ENCODE measurements at places on chromosomes 1 and 21.

DNA sequence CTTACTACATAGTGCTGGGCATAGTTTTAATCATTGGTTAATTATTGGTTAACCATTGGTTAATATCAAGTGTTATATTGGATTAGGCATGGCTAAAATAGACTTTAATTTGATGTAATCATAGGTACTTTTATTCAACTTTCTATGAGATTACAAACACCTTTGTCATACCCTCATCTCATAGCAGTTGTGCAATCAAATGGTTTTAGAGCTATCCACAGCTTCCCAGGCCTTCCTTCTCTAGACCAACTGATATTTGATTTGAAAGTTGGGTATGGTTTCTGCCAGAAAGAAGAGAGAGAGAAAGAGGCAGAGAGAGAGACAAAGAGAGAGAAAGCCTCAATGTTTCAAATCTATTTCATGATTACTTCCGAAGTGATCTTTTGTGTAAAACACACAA, 9.6 kb upstream of the RGS1 start:
- DNase-seq = no peak

DNA sequence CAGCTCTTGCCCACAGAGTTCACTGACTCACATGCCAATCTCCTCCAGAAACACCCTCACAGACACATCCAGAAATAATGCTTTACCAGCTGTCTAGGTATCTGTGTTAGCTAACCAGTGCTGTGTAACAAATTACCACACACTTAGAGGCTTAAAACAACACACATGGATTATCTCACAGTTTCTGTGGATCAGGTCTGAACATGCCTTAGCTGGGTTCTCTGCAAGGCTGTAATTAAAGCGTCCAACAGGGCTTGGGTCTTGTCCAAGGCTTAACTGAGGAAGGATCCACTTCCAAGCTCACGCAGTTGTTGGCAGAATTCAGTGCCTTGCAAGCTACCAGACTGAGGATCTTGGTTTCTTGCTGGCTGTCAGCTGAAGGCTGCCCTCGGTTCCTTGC, 92.5 kb upstream of the RGS4 start:
- no peak for DNase-seq

DNA sequence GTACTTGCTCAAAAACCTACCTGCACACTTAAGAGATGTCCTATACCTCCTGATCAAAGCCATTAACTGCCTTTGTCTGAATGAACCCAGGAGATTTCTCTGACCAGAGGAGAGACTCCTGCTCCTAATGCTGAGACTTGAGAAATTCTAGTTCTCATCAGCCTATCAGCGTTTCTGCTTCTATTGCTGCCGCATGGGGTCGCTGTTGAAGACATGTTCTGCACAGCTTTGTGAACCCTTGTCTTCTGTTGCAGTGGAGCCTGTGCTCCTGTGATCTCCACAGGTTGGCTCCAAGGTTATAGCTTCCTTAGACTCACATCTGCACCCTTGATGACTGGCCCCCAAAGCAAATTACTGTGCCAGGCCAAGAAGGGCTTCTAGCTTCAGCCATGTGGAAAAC, 40.2 kb downstream of the EDN2 start:
- no peak for DNase-seq

DNA sequence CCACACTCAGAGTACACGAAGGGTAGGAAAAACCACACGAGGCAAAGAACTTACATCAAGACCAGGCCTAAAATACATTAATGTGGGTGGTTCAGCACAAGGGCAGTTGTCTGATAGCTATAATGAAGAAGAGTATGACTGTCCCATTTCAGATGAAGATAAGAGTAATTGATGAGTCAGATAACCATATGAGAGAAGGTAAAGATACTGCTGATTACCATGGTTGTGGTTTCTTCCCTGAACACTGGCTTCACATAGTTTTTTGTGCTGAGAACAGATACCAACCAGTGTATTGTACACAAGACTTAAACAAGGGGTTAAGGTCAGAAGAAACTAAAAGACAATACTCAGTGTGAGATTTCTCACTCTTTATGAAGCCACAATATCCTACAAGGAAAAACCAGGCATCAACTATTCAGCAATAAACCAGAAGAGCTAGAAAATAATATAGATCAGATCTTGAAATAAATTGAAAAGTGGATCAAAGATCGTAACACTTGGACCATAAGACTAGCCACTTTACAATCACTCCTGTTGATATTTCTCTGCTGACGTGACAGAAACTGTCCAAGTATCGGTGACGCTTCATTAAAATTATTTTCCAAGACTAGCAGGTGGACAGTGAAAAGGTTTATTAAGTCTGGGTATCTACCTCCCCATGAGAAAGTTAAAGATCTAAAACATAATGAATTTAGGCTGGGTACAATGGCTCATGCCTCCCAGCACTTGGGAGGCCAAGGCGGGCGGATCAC, 28.6 kb downstream of the PUM1 start:
- DNase-seq = no peak

DNA sequence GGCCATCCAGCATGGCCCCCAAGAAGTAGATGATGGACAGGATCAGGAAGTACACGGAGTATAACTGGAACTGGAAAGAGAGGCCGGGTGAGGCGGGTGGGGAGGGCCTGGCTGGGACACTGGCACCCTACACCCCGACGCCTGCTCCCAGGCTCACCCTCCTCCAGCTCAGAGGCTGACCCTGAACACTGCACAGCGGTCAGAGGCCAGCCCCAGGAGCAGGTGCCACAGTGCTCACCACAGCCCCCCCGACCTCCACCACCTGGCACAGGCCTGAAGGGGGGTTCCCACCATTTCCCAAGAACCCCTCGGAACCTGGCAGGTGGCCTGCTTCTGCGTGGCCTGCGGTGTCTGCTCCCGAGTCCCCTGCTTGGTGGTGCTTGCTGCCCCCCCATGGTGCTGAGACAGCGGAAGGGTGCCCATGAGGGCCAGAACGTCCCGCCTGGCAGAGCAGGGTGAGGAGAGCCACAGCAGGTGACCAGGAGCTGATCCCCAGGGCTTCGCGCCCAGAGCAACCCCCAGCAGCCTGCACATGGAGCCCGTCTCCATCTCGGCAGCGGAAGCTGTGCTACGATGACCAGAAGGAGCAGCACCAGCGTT, 26.1 kb downstream of the SLC19A1 start:
- DNase-seq = no peak

DNA sequence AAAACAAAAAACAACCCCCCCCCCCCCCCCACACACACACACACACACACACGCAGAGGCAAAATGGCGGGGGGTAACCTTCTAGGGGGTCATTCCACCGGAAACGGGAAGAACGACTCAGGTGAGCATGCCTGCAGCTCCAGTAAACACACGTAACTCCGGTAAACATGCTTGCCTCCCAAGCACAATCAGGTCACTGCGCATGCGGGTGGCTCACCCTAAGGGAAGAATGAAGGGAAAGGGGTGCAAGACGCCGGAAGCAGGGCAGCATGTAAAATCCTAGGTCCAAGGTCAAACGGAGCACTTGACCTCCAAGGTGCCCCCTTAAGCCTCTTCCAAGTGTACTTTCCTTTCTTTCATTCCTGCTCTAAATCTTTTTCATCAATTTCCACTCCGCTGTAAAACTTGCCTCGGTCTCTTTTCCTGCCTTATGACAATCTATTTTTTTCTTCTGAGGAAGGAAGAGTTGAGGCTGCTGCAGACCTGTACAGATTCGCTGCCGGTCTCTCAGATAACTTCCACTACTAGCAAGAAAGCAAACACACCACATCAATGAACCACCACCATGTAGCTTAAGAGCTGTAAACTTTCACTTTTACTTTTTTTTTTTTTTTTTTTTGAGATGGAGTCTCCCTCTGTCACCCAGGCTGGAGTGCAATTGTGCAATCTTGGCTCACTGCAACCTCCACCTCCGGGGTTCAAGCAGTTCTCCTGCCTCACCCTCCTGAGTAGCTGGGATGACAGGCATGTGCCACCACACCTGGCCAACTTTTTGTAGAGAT, 21.0 kb upstream of the CBR3 start:
- DNase-seq = peak; percentile 44

GRCh38 chr1:109821831-109822745, 58.4 kb upstream of the EPS8L3 start:
- peak; percentile 99 for DNase-seq

DNA sequence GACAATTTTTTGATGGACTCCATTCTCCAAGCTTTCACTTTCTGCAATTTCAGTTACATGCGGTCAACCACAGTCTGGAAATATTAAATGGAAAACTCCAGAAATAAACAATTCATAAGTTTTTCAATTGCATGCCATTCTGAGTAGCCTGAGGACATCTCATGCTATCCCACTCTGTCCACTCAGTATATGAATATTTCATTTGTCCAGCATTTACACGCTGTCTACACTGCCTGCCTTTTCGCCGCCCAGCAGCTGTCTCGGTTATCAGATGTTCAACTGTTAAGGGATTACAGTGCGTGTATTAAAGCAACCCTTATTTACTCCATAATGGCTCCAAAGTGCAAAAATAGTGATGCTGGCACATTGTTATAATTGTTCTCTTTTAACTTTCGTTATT, 116.3 kb downstream of the ADSS2 start:
- DNase-seq = no peak

GRCh38 chr1:56461158-56462127, 117.9 kb downstream of the PLPP3 start:
- no peak for DNase-seq

- no peak for DNase-seq
Observed at GRCh38 chr1:52159033-52159789, 17.3 kb downstream of the ZFYVE9 start.

DNA sequence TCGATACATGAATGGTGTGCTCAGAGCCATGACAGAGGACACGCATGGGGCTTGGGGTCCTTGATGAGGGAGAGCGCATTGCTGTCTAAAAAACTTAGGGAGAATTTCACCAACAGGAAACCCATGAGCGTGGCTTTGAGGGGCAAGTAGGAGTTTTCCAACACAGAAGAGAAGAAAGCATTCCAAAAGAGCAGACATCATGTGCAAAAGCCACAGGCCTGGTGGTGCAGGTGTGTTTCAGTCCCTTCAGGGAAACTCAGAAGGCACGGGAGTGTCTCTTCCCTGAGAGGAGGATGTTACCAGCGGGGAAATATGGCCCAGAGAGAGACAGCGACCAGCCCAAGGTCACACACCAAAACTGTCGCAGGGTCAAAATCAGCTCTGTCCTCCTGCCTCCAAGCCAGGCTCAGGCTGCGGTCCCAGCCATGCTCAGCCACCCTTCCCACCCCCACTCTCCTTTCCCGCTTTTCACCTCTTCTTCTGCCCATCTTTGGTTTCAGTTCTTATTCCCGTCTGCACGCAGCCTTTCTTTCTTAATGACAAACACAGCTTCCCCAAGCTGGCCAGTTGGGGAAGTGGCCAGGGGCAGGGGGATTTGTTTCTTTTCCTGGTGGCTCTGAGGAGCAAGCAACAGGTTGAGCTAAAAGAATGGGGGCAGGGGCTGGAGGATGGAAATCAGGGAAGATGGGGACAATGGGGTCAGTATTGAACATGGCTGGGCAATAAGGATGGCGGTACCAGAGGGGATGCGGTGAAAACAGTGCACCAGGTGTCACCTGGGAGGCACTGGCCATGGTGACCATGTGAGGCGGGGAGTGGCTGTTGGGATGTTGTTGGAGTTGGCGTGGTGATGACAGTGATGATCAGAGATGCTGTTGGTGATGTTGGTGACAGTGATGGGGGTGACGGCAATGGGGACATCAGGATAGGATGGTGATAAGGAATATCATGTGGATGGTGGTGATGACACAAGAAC, 10.3 kb downstream of the LAPTM5 start:
- peak; percentile 79 for DNase-seq

DNA sequence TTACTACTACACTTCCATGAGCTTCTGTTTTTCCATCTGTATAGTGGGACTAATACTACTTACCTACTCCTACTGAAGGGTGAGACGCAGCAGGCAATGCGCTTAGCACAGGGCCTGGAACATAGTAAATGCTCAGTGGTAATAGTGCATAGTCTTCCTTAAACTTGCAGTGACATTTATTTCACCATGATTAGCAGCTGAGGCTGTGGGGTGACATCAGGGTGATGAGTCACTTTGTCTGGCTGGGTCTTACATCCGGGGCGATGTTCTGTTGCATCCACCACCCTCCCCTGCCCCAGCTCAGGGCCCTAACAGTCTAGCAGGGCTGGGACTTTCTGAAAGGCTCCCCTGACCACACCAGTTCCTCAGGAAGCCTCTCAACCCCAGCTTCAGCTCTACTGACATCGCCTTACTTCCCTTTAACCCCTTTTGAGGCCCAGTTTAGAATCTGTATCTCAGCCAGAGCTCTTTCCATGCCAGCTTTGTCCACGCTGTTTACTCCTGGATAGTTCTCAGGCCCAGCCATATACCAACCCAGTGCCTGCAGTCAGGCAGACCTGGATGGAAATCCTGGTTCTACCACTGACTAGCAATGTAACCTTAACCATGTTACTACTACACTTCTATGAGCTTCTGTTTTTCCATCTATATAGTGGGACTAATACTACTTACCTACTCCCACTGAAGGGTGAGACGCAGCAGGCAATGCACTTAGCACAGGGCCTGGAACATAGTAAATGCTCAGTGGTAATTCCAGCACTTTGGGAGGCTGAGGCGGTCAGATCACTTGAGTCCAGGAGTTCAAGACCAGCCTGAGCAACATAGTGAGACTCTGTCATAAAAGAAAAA, 66.3 kb downstream of the CD58 start:
- DNase-seq = peak; percentile 99

DNA sequence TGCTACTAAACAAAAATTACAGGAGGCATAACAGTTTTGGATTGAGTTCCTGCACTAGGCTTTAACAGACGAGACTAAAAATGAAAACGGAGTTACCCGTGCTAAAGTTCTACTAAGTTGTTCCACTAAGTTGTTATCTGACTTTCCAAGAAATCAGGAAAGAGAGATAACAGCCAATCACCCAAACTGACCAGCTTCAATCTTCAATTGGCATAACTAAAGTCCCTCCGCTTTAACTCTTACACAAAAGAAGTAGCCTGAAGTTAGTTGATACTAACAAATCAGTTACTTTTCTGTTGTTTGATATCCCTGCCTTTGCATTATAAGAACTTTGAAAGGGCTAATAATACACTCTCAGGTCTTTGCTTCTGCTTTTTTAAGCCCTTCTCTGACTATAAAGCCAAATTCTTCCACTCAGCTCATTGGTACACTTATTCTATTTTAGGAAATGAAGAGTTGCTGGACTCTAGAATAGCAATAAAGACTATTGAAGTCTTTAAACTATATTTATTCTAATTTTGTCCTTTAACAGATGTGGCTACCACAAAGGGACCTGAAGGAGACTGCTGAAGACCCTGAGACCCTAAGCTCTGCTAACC, 61.3 kb downstream of the TESK2 start:
- DNase-seq = no peak

GRCh38 chr21:14482165-14482564, 64.0 kb downstream of the SAMSN1 start:
- peak; percentile 92 for DNase-seq

Measured in inflammatory macrophage treated with lipopolysaccharide for 4 hours (primary cell).